MM.1S (cell line): ENCODE measurements at places on chromosomes 3 and 15.

GRCh38 chr15:39232512-39232911 is 348.4 kb upstream of the THBS1 start:
- no peak for DNase-seq

DNA sequence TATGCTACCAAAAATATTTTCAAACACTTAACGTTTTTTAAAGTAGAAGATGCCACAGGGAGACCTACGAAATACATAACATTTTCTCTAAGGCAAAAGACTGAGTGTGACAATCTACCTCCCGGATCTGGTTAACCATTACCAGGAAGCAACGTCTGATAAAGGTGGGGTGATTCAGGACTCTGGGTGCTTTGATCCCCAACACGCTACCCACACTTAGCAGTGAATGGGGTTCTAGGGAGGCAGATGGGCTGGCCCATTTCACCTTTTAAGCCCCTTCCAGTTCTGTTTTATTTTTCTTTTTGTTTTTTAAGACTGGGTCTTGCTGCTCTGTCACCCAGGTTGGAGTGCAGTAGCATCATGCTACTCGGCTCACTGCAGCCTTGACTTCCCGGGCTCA is 39.5 kb downstream of the EIF4E3 start:
- no peak for DNase-seq

DNA sequence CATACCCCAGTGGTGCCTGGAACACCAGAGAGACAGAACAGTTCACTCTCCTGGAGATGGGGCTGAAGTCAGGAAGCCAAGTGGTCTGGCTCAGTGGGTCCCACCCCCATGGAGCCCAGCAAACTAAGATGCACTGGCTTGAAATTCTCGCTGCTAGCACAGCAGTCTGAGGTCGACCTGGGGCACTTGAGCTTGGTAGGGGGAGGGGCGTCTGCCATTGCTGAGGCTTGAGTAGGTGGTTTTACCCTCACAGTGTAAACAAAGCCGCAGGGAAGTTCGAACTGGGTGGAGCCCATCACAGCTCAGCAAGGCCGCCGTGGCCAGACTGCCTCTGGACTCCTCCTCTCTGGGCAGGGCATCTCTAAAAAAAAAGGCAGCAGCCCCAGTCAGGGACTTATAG is 272.0 kb downstream of the KLF13 start:
- DNase-seq: no peak

DNA sequence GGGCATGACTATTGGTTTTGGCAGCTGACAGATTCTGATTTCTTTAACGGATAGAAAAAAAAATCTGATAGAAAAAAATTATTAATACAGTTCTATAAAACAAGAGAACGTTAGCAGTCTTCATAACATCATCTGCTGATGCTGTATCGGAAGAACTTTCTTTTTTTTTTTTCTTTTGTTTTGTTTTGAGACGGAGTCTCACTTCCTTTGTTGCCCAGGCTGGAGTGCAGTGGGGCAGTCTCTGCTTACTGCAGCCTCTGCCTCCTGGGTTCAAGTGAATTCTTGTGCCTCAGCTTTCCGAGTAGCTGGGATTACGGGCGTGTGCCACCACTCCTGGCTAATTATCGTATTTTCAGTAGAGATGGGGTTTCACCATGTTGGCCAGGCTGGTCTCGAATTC is 271.2 kb upstream of the DPPA4 start:
- DNase-seq: peak; percentile 50

- DNase-seq: no peak
Observed at GRCh38 chr3:5488771-5489170, 301.3 kb downstream of the EDEM1 start.

GRCh38 chr3:155979746-155980145 is 109.3 kb downstream of the GMPS start:
- DNase-seq: no peak
